ENCODE measurements at places on chromosomes 1 and 21.

DNA sequence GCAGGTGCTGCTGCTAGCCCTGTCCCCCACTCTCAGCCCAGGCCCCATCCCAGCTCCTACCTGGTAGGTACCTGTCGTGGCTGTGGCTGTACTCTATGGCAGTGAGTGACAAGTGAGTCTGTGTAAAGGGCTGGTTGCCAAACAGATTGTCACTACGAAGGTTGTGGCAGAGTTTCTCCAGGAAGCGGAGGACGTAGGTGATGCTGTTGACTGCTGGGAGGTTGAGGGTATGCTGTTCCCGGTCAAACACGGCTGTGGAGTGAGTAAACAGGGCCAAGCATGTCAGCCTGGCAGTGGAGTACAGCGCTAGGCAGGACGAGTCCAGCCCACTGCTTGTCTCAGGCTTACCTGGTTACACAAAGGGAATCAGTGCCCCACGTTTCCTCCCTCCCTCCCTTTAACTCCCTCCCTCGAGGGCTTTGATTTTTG lies 24.8 kb upstream of the SLFNL1 start:
- no peak for DNase-seq

DNA sequence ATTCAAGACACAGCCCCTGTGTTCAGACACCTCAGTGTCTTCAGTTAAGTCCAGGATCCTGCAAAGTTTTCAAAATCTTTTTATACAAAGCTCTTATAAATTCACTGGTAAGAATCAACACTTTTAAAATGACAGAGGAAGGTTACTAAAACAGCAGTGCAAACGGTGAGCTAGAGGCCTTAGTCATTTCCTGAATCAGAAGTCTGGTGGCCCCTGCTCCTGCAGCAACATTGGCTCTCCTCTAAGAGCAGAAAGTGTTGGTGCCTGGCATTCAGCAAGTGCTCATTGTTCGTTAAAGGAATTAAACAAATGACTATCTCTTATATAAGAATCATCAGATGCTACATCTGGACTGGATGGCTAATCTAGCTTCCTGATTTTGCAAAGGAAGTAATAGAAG lies 282.9 kb downstream of the PTGER3 start:
- no peak for DNase-seq

DNA sequence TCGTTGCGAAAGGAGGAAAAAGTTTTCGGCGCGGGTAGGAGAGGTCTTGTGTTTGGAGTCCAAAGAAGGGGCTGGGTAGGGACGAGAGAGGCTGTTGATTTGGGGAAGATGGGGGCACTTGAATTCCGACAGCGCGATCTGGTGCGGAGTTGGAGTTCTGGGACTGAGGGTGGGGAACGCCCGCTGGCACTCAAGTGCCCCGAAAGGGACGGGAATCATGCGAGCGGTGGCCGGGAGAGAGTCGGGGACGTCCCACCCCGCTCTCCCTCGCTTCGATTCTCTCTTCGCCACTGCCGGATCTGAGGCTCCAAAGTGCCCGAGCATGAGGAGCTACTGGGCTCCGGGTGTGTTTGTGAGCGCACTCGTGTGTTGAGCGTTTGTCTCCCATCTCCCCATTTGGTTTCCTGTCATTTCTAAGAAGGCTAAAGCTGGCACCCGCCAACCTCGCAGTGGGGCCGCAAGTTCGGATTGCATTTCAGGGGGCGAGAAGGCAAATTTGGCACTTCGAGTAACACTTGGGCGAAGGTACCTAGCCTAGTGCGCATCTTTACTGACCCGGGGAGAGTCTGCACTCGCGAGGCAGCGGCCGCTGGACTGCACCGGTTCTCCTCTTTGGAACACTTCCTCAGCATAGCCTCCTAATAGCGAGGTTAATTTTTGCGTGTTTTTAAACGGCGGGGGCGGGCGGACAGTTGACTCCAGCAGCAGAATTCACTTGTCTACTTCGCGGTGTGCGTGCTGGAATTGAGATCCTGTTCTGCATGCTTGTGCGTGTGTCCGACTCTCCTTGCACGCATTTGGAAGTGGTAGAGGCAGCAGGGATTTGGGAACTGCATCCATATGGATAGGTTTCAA lies 1.2 kb downstream of the CHRM3 start:
- DNase-seq = peak; percentile 22

- peak; percentile 67 for DNase-seq
Observed at GRCh38 chr1:204323887-204324286, 35.8 kb downstream of the PLEKHA6 start.

- DNase-seq = no peak
Observed at GRCh38 chr21:18204931-18205330, 39.7 kb upstream of the CHODL start.

GRCh38 chr21:34313116-34313515 lies 50.7 kb upstream of the KCNE2 start:
- DNase-seq = no peak

- DNase-seq = no peak
Observed at GRCh38 chr1:215276582-215276981, 194.0 kb downstream of the KCNK2 start.

GRCh38 chr21:35895598-35895997 lies 164.7 kb downstream of the SETD4 start:
- no peak for DNase-seq

DNA sequence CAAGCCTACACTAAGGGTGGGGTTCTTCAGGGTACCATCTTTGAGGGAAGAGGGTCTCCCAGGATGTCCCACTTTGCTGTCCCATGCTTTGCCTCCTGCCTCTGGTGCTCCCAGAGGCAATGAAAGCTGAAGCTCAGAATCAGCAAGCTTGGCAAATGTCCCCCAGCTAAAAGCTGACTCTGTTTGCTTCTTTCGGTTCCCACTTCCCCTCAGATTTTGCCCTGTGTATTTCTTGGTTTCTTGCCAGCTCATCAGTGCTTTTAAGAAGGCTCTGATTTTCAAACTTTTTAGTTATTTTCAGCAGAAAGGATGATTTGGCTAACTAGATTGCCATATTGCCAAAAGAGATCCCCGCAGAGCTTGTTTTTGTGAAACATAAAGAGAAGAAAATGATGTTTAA lies 33.1 kb upstream of the COG2 start:
- no peak for DNase-seq

DNA sequence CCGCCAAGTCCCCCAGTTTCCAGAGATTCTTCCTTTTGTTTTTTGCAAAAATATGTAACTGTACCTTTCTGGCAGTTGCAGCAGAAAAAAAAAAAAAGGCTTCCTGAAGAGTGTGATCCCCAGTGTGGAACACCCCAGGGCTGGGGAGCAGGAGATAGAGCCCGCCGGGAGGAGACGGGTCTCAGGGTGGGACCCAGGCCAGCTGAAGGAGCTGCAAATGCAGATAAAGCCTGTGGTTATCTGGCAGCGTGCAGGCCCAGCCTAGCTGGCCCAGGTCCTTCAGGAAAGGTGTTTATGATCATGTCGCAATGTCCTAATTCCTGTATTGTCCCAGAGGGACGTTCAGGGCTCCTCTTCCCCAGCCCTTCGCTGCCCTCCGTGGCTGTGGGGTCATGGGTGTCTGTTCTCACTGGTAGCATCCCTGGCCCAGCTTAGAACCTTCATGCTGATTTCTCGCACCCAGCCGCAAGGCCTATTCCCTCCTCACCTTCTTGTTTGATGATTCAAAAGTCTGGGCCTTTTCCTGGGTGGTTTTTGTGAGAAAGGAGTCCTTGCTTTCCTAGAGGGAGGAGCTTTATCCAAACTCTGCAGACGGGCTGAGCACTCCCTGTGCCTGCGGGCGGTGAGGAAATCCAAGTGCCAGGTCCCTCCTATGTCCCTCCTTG lies 26.2 kb downstream of the RNF187 start:
- no peak for DNase-seq
